Epithelial cell of proximal tubule (primary cell): ENCODE measurements at places on chromosomes 5 and 9.

- DNase-seq = no peak
These were observed 6.1 kb upstream of the FOXB2 start for GRCh38 chr9:77013206-77013931.

GRCh38 chr9:89375191-89375760 lies 57.0 kb downstream of the SECISBP2 start:
- no peak for DNase-seq

DNA sequence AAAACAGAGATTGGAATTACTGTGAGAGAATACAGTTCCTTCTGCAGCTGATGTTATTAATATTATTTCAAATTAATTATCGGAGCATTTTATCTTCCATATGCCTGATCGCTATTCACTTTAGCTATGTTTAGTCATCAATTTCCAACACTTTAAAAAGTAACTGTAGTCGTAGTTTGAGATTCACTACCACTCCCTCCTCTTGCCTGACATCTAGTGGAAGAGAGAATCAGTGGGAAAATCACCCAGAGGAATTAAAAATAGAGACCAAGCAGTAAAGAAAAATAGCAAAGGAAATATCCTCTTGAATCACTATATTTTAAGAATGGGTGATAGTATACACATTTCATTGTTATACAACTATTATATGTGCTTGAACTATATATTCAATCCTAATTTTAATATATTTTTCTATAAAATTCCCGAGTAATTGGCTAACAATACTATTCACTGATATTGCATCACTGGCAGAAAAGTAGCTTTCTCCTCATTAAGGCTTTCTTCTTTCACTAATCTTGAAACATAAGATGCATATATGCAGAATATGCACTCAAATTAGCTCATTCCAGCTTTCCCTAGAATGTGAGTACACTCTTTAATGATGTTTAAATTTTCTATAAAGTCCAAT lies 708.7 kb downstream of the CDH9 start:
- no peak for DNase-seq

DNA sequence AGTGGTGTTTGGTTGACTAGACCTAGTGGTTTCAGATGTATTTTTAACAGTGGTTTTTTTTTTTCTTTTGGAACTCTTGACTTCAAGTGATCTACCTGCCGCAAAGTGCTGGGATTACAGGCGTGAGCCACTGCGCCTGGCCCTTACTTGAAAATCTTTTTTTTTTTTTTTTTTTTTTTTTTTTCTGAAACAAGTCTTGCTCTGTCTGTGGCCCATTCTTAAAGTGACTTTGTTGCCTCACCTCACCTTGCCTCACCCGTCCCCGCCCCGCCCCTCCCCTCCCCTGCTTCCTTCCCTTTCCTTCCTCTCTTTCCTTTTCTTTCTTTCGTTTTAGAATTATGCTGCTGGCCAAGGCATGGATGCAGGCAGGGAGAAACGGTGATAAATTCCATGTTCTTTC lies 26.0 kb downstream of the GPBP1 start:
- DNase-seq = no peak

- no peak for DNase-seq
These were observed 128.9 kb downstream of the CPLANE1 start for GRCh38 chr5:37120270-37120669.
